Midbrain (tissue), 1 donor: ENCODE measurements at places on chromosomes 11 and 22.

DNA sequence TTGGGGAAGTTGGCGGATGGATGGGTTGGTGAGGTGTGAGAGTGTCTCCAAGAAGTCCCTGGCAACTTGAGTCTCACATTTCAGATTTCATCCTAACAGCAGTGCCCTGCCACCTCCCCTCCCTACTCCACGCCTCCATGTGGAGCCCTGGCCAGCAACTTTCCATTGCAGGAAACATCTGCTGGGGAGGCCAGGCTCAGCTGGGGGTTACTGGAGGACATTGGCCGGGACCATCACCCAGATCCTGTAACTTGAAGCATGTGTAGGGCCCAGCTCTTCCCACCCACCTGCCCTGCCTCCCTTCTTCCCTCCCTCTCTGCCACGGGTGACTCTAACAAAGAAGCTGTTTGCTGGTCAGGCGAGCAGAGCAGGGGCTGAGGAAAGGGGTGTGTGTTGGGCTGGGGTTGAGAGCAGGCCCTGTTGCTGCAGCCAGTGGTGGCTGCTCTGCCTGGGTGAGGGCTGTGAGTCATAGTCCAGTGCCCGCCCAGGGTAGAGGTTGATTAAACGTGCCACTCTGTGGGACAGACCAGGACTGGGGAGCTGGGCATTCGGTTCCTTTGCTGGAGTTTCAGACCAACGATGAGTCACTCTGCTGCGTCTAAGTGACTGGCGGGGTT is 64.0 kb downstream of the SCN3B start:
- DNase-seq = no peak

- DNase-seq = no peak
These were observed 88.1 kb downstream of the MICAL2 start for GRCh38 chr11:12198251-12199222.

DNA sequence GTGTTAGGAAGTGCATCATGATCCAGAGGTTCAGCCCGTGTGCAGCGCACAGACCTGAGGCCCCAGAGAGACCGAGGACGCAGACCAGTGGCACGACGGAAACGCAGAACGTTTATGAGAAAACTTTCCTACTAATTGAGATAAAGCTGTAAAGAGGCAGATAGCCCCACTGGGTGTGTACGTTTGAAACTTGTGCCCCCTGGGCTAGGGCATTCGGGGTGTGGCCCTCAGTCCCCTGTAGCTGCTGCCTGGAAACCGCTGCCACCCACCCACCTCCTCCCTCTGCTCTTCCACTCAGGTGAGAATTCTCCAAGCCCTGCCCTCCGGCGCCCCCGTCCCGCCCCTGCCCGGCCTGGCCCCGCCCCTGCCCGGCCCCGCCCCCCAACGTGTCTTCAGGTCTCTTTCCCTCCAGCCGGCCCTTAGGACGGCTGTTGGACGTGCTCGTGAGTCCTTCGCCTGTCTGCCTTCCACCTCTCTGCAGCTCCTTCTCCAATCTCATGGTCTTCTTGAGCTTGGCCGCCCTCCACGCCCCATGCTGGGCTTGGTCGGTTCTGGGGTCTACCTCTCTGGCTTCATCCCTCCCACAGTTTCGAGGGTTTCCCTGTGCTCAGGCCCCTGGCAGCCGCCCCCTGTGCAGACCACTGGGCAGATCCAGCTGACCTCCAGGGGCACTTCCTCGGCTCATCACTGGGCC is 12.1 kb downstream of the MAPK8IP2 start:
- DNase-seq = no peak

GRCh38 chr11:19938169-19938856 is 222.0 kb downstream of the DBX1 start:
- DNase-seq = peak; percentile 48

DNA sequence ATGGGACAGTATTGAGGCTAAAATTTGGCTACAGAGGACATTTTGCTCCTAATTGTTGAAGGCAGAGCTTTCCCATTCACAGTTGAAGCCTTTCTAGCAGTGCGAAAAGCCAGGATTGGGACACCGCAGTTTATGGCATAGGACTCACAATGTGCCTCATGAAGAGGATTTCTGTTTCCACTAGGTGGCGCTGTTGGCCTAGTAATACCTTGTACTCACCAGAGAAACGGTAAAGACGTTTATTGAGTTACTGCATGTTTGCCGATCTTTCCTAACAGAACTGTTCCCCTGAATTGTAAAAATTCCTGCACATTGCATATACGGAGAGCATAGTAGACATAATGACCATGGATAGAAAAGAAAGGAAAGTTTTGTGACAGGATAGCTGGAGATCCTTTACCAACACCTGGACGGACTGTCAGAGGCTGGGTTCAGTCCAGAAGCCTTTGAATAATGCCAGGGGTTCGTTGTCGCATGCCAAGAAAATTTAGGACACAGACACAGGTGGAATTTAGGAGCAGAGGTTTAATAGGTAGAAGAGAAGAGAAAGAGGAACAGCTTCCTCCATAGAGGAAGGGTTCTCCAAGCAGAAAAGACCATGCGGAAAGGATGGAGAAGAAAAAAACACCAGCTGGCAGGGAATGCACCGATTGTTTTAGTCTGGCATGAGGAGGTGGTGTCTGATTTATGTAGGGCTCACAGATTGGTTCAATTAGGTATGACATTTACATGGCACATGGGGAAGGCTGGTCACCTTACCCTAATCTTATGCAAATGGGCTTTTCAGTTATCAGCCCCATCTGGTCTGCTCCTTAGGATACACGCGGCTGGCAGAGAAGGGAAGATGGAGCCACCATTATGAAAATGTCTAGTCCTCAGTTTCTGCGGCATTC is 10.8 kb upstream of the OR51D1 start:
- DNase-seq = peak; percentile 22

DNA sequence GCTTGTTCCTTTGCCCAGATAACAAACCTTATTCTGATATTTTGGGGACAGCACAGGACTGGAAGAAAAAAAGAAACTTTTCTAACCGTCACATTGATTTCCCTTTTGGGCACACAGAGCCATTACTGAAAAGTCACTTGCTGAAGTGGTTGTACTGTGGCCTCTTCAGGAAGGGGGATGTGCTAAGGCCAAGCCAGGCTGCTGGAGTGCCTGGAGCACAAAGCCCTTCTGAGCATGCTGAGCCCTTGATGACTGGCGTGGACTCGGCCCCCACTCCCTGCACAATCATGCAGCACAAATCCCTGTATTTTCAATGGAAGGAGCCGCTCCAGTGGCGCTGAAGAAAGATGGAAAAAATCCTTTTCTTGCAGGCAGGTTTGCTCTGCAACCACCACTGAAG is 164.2 kb downstream of the NTM start:
- no peak for DNase-seq
